ENCODE measurements at places on chromosomes 13 and 19.
A peak's percentile ranks its signal among the peaks of the same experiment; 100 is the strongest.

DNA sequence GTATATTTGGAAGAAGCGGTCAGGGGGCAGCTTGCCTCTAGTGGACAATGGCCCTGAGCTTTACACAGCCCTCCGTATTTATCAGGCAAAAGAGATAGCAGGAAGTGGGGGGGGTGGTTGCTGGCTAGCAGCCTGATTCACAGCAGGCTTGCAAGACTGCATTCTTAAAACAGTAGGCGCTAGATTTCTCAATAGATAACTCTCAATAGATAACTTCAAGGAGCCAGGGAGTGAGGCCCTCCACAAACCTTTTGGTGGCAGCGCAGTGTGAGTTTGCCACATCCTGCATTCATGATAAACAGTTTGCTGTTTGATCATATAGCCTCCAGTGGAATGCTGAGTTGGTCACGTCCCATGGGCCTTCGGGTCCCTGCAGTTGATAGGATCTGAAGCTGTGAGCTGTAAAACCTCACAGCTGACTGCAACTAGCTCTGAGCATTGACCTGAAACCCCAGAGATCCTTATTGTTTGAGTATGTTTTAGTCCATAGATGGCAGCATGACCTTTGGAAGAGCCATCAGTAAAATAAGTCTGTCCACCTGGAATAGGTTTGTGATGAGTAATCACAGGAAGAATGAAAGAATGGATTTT lies 12.2 kb downstream of the FPR3 start:
- DNase-seq: peak; percentile 46

GRCh38 chr19:56930647-56931535 lies 90.4 kb upstream of the PEG3 start:
- DNase-seq: no peak

GRCh38 chr13:50016444-50016843 lies 1.2 kb downstream of the KCNRG start:
- no peak for DNase-seq

- no peak for DNase-seq
Measured at GRCh38 chr19:35000647-35001501, 751 bp downstream of the GRAMD1A start.

- DNase-seq: no peak
Measured at GRCh38 chr13:25180775-25181537, 8.9 kb upstream of the AMER2 start.

- no peak for DNase-seq
Measured at GRCh38 chr19:7904074-7905020, 670 bp downstream of the MAP2K7 start.

- DNase-seq: no peak
Measured at GRCh38 chr13:23959231-23959862, 62.0 kb upstream of the C1QTNF9B start.

- no peak for DNase-seq
Measured at GRCh38 chr19:45955905-45956608, 17.6 kb downstream of the NOVA2 start.

- DNase-seq: no peak
Measured at GRCh38 chr13:23828086-23828485, 61.1 kb downstream of the MIPEP start.

DNA sequence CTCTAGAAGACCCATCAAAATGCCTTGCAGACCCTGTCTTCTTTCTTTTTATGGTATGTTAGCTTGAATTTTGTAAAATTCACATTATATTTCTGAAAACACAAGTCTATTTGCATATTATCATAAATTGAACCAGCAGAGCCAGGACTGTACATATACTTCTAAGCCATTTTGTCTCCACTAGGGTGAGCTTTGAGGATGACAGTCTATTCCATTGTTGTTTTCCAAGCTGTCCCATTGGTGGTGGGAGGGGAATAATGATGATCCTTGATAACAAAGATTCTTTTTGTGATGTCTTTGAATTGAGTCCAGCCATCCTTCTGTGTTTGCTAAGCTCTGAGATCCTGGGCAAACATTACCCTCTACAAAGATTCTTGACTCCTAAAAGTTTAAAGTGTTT lies 359.3 kb upstream of the PCDH20 start:
- DNase-seq: no peak

GRCh38 chr13:52022356-52022755 lies 2.1 kb upstream of the UTP14C start:
- DNase-seq: no peak

- DNase-seq: no peak
Measured at GRCh38 chr19:40907968-40908735, 26.1 kb upstream of the CYP2A7 start.

DNA sequence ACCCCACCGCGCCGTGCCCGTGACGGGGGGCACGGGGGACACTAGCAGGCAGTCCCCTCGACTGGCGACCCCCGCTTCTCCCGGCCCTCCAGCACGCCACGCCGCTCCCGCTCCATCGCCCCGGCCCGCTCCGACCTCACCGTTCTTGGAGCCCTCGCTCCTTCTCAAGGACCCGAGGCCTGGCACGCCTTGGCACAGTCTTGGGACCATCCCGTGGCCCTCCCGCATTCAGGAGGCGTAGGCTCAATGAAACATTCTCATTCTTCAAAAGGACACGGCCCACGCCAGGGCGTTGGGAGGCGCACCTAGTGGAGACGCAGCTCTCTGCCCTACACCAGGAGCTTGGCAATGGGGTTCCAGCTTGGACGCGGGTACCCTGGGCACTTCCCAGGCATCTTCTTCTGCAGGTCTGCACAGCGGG lies 473 bp upstream of the CERS1 start:
- no peak for DNase-seq

DNA sequence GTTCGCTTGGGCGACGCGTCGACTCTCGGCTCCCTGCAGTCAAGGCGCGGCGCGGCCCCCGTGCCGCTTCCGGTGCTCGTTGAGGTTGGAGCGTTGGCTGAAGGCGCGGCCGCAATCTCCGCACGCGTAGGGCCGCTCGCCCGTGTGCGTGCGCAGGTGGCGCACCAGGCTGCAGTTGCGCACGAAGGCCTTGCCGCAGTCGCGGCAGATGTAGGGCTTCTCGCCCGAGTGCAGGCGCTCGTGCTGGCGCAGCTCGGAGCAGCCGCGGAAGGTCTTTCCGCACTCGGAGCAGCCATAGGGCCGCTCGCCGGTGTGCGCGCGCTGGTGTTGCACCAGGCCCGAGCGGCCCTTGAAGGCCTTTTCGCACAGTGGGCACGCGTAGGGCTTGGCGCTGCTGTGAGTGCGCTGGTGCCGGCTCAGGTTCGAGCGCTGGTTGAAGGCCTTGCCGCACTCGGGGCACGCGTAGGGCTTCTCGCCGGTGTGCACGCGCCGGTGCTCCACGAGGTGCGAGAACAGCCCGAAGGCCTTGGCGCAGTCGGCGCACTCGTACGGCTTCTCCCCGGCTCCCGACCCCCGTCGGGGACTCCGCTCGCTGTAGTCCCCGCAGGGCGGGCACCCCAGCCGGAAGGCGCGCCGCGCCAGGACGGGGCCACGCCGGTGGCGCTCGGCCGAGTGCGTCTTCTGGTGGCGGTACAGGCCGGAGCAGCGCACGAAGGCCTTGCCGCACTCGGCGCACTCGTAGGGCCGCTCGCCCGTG lies 5.3 kb upstream of the ZNF497 start:
- no peak for DNase-seq

DNA sequence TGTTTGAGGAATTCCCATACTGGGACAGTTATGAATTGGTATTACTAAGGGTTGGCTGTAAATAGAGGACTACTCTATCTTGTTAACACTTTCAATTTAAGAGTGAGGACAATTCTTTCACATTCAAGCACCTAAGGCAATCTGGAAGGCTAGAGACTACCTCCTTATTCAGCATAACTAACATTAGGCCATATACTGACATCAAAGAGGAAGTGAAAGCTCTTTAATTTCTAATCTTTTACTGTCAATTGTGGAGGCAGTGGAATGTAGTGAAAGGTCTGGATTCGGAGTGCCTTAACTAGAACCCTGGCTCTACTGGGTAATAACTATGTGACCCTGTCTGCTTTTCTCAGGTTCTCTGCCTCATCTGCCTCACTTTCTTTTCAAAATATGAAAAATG lies 134.0 kb downstream of the UFM1 start:
- DNase-seq: no peak

DNA sequence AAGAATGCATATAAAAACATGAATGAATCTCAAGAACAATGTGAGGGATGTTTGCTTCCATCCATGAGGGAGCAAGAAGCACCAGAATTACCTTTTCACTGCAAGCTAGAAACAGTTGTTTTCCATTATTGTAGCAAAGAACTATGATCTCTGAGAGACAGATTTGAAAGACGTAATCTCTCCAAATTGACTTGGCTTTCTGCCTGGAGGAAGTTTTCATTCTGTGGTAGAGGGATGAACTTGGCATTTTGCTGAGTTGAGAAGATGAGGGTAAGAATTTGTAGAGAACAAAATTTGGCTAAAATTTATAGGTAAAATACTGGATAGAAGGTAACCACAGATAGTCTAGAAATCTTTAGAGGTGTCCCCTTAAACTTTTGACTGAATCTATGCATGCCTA lies 496.8 kb downstream of the TDRD3 start:
- no peak for DNase-seq

GRCh38 chr13:33617055-33617454 lies 200.9 kb upstream of the RFC3 start:
- DNase-seq: no peak

DNA sequence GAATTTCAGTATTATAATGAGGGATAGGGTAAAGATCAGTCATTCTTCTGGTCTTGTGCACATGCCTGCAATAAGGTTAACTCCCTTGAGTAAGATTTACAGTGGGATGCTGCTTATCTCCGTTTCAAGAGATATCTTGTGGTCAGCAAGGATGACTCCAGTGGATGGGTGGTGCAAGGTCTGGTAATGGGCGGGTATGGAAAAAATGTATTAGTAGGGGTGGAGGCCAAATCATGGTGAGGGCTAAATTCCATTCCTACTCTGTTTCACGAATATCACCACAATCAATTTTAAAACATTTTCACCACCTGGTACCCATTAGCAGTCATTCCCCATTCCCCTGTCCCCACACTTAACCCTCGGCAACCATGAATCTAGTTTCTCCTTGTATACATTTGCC lies 40.6 kb downstream of the CCDC122 start:
- no peak for DNase-seq

DNA sequence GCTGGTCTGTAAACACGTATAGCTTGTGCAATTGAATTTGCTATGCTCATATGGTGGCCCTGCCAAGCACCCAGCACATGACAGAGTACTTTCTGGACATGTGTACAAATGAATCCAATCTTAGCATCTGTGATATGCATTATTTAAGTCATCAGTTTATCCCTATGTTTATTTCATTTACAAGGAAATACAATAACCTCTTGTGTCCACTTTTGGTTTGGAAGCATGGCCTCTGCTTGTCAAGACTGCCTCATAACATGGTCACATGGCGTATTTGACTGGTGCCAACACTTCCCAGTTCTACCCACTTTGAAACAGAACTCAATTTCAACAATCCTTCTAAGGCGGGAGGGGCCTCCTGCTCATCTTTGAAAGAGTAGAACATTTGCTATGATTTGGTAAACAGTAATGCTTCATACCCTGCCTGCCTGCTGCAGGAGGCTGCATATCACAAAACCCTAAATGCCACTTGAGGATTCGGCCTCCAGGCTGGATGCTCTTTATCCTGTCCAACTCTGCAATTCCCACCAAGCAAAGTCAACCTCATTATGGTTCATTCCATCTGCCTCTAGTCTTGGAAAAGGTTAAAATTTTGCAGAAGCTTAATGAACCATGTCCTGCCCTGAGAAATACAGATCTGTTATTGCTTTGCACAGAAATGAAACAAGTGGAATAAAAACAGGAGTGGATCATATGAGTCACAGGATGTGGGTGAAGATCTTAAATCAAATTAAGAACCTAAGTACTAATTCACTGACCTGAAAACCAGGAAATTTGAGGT lies 151.3 kb downstream of the CYSLTR2 start:
- DNase-seq: no peak

DNA sequence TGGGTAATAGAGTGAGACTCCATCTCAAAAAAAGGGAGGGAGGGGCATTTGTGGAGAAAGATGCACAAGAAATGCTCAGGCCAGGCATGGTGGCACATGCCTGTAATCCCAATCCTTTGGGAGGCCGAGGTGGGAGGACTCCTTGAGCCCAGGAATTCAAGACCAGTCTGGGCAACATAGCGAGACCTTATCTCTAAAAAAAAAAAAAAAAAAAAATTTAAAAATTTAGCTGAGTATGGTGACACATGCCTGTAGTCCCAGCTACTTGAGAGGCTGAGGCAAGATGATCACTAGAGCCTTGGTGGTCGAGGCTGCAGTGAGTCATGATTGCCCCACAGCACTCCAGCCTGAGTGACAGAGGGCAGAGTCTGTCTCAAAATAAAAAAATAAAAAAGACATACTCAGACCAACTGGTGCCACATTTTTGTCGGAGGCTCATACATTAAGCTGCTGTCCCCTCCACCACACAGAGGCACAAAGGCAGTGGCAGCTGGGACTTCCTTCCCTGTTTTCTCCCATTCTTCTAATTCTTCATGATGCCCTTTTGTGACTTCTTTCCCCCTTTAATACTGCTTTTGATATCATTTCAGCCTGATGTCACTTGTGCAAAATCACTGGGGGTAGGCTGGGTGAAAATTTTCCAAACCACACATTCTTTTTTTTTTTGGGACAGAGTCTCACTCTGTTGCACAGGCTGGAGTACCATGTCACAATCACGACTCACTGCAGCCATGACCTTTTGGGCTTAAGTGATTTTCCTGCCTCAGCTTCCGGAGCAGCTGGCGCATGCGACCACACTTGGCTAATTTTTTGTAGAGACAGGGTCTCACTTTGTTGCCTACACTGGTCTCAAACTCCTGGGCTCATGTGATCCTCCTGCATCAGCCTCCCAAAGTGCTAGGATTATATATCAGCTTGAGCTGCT lies 26.8 kb upstream of the CXCL17 start:
- DNase-seq: no peak

DNA sequence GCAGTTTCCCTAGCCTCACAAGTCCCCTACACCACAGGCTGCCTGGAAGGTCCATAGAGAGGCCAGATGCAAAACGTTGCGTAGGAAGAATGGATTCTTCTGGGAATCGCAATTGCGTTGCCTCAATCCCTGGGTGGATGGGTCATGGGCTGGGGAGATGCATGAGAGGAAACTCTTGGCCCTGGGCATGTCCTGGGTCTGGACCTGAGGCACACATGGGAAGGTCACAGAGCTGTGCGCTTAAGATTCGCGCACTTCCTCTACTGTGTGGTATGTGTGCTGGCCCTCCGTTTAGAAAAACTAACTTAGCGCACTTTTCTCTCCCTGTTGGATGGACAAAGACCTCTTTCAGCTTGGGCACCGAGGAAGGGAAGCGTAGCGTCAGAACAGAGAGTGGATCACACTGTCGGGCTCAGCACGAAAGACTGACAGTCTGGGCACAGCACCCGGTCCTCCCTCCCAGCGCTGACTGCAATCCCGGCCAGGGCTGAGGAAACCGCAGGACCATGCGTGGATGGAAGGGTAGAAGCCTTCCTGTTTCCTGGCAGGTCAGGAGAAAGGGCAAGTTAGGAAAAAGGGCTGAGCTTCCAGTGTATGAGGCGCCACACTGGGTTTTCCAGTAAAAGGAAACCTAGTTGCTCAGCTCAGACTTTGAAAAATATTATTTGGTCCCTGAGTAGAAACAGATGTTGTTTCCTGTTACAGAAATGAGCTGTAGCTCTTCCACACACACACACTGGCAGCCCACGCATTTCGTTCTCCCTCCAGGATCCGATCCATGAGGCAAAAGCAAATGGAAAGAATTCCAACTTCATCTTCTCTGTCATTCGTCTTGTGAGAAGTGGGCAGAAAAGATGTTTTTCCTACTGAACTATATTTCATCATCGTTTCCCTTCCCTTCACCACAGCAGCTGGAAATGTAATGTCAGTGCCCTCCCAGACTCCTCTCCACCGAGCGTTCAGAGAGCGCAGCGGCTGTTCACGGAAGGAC lies 86.0 kb downstream of the ING1 start:
- DNase-seq: no peak

GRCh38 chr13:20519875-20520274 lies 5.8 kb downstream of the CRYL1 start:
- DNase-seq: no peak

GRCh38 chr13:61414686-61415057 lies 977 bp downstream of the PCDH20 start:
- DNase-seq: no peak

Measured in H1 (cell line).